Hematopoietic multipotent progenitor cell (in vitro differentiated cells): ENCODE measurements at places on chromosomes 1 and 21.

GRCh38 chr1:27042670-27043069 lies 30.0 kb upstream of the TENT5B start:
- no peak for DNase-seq

DNA sequence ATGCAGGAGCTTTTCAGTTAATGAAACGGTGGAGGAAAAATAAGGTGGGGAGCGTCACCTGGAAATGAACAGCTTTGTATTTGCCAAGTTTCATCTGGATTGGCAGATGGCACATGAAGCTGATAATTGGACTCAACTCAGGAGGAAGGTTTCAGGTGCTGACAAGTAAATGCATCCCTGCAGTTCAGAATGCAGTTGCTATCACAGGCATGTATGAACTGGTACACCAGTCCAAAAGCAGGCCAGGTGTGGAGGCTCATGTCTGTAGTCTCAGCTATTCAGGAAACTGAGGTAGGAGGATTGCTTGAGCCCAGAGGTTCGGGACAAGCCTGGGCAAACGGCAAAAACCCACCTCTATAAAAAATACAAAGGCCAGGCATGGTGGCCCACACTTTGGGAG lies 15.5 kb downstream of the DEGS1 start:
- no peak for DNase-seq

- DNase-seq, result no peak
These were observed 5.8 kb upstream of the FOXD3 start for GRCh38 chr1:63316598-63316983.

GRCh38 chr1:203690730-203691129 lies 64.1 kb downstream of the ATP2B4 start:
- DNase-seq, result no peak

- no peak for DNase-seq
These were observed 1.2 kb downstream of the LRIG2 start for GRCh38 chr1:113074237-113074636.

DNA sequence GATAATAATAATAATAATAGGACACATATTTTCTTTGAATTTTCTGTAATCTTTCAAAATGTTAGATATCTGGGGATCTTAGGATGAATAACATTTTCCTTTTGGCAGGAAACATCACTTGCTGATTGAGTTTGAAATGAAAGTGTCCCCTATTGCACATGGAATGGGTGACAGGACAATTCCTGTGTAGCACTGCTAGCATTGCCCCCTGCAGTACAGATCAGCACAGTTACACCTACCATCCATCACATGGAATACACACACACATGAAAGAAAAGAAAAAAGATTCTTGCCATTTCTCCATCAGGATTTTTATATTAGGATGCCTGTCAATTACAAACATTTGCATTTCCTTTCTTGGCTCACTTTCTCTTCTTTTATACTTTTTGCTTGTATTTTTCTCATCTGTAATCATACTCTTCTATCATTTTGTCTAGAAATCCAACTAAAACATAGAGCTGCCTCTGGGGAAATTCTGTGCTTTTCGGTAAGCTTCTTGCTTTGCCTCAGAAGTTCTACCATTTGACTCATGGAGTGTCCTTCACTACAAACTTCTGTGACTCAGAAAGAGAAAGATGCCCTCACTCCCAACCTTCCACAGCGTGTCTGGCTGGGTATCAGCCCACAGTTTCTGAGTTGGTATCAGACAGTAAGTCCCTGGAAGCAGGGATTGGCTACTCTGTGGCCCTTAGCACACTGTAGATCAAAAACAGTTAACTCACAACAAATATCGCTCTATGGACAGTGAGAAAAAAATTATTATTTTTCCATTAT lies 641.2 kb downstream of the PTPRC start:
- DNase-seq, result no peak

GRCh38 chr1:226892524-226892875 lies 22.1 kb downstream of the PSEN2 start:
- DNase-seq, result no peak

GRCh38 chr1:147542569-147542897 lies 1.2 kb downstream of the BCL9 start:
- no peak for DNase-seq

DNA sequence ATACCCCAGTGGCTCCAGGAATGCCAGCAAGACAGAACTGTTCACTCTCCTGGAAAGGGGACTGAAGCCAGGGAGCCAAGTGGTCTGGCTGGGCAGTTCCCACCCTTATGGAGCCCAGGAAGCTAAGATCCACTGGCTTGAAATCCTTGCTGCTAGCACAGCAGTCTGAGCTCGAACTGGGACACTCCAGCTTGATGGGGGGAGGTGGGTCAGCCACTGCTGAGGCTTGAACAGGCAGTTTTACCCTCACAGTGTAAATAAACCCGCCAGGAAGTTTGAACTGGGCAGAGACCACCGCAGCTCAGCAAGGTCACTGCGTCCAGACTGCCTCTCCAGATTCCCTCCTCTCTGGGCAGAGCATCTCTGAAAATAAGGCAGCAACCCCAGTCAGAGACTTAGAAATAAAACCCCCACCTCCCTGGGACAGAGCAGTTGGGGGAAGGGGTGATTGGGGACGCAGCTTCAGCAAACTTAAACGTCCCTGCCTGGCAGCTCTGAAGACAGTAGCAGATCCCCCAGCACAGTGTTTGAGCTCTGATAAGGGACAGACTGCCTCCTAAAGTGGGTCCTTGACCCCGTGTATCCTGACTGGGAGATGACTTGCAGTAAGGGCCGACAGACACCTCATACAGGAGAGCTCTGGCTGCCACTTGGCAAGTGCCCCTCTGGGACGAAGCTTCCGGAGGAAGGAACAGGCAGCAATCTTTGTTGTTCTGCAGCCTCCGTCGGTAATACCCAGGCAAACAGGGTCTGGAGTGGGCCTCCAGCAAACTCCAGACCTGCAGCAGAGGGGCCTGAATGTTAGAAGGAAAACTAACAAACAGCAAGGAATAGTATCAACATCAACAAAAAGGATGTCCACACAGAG lies 568.4 kb downstream of the PLA2G4A start:
- no peak for DNase-seq

- no peak for DNase-seq
These were observed 1.3 kb downstream of the PKP1 start for GRCh38 chr1:201284636-201285035.

GRCh38 chr1:179178183-179178582 lies 51.3 kb downstream of the ABL2 start:
- no peak for DNase-seq

DNA sequence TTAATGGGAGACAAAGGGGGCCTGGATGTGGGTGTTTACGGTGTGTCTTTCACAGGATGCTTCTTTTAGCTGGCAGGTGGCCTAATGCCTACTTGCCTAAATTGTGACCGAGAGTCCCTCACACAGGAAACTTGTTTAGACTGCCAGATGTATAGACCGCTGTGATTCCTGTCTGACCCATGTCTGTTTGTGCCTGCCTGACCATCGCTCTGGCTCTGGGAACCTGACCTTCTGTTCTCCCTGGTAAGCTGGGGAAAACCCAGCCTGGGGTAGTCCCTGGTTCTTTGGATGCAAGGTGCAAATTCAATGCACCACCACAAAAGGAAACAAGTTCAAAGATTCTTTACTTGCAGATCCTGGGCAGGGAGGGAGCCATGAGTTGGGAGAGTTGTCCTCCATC lies 68.4 kb downstream of the DMRTA2 start:
- DNase-seq, result no peak

GRCh38 chr1:178241057-178241456 lies 147.2 kb downstream of the RASAL2 start:
- no peak for DNase-seq

DNA sequence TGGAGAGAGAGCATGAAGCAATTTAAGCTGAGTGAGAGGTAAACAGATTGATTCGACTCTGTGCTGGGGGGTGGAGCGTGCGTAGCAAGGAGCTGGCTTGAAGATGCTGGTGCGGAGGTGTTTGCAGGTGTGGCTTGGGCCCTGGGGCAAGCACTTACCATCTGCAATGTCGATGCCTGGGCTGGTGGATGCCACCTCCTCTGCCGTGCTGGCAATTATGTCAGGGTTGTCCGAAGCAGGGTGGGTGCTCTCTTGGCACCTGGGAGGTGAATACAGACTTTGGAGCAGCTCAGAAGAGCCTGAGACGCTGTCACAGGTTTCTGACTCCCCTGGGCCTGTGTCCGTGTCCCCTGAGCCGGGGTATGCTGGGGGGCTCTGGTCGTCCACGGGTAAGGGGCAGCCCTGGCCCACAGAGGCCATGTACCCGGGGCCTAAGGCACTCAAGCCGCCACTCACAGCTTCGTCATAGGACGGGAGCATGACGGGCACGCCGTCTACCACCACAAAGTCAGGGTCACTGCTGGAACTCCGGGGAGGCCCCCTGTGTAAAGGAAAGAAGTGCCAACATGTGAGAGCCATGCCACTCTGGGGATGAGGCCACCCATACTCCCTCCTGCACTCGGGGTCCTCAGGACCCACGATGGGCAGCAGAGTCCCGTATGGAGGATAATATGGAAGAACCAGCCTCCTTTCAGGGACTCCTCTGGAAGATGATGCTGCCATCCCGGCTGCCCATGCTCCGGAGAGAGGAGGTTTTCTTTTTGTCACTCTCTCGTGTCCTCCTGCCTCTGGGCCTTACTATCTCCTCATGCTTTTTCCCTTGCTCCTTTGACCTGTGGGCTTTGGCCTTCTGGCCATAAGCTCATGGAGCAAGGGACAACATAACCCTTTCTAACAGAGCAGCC lies 80.3 kb upstream of the TLR5 start:
- DNase-seq, result no peak

DNA sequence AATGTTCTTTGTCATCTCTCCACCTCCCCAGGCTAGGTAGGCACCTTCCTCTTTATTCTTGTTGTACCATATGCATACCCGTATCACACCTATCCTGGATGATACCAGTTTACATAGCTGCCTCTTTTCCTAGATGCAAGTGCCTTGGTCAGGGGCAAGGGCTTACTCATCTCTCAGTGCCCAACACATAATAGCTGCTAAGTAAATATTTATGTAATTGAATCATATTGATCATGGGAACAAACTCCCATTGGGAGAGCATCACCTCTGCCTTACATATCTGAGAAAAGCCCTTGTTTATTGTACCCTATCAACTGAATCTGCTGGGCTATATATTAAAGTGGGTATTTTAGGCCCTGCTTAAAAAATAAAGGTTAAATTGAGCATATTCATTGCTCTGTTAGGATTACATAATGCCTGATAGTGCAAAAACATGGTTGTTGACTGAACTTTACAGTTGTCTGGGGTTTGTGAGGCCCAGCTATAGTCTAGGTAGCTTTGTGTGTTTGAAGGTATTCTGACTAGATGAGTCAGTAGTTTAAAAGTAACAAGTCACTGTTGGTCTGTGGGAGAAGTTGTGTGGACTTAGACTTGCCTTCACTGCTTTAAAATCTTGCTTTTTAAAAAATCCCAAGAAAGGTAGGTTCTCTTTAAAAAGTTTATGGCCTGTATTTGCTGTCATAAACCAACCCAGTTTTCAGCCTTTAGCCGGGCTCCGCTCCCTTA lies 82.6 kb downstream of the OLFML2B start:
- DNase-seq, result no peak

- DNase-seq, result peak; percentile 49
These were observed 4.0 kb downstream of the RNF207 start for GRCh38 chr1:6209661-6210580.

GRCh38 chr1:54456921-54457529 lies 50.8 kb upstream of the SSBP3 start:
- no peak for DNase-seq

DNA sequence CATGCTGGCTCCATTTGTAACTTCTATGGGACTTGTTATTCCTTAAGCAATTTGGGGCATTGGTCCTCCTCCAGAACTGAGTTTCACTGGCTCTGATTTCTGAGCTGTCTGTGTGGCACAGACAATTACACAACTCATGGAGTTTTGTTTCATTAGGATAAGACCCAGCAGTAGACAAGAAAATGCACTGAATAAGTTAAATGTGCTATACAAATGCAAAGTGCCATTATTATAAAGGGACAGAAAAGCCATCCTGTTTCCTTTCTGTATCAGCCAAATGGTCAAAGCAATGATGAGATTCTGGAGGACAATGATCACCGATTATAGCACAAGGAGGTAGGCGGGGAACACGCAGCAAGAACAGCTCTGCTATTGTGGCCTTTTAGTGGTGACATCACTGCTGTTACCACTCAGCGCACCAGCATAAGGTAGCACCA lies 81.9 kb downstream of the CNIH3 start:
- no peak for DNase-seq

- no peak for DNase-seq
These were observed 65.0 kb downstream of the TOR3A start for GRCh38 chr1:179146911-179147310.

- no peak for DNase-seq
These were observed 85.2 kb upstream of the KCND3 start for GRCh38 chr1:112074711-112075110.

- no peak for DNase-seq
These were observed 345.5 kb upstream of the DUSP10 start for GRCh38 chr1:222087221-222087920.

- DNase-seq, result no peak
These were observed 101.2 kb downstream of the GLIS1 start for GRCh38 chr1:53637511-53638359.

- DNase-seq, result no peak
These were observed 110.3 kb upstream of the TSPAN2 start for GRCh38 chr1:115199416-115200132.

DNA sequence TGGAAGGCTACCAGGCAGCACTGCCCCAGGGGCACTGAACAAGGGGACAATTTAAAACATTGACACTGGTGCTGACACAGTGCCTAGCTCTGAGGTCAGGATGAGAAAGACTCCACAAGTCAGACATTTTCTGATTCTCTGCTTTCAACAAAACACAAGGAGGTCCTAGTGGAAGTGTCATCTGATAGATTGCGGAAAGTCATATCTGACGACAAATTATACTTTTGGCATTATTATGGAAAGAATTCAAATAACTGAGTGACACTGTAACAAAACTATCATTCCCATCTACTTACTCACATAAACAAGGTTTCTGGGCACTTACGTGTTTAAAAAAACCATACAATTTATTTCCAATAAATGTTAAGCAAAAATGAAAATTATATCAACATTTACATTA lies 123.5 kb downstream of the SLC45A1 start:
- DNase-seq, result no peak

GRCh38 chr1:56525489-56526041 lies 53.8 kb downstream of the PLPP3 start:
- peak; percentile 41 for DNase-seq
